ENCODE measurements at places on chromosomes 16 and 17.

DNA sequence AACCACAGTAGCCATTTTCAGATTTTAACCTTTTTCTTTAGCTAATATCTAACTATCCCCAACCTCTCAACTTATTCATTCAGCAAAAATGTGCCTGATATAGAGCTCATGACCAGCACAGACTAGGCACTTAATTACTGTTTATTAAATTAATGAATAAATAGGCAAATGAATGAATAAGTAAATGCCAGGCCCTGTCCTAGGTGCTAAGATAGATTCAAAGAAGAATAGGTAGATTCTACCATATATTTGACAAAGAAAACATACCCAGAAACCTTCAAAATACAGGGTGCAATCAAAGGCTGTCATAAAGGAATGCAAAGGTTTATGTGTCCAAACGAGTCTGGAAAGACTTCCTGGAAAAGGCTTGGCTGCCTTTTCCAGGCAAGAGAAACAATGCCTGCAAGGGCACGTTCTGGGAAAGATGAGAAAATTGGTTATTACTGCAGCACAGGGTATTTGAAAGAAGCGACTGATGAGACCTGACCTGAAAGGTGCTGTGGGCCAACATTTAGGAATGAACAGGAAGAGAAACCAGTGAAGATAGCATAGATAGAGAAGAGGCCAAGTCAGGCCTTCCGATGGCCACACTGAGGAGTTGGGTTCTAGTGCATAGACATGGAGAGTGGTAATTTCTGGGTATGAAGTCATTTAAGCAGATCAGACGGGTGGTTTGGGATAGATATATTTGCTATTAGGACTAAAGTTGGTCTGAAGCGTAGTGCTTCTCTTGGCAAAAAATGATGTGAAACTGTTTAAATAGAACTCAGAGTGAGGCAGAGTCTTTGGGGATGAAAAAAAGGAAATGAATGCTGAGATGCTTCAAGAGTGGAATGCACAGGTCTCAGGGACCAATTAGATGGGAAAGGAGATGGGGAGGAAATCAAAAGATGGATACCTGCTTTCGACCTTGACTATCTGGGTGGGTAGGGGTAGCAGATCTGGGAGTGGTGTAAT lies 11.4 kb upstream of the CCL2 start:
- no peak for DNase-seq

GRCh38 chr17:28657756-28658155 lies 4.0 kb downstream of the SDF2 start:
- DNase-seq = peak; percentile 62

DNA sequence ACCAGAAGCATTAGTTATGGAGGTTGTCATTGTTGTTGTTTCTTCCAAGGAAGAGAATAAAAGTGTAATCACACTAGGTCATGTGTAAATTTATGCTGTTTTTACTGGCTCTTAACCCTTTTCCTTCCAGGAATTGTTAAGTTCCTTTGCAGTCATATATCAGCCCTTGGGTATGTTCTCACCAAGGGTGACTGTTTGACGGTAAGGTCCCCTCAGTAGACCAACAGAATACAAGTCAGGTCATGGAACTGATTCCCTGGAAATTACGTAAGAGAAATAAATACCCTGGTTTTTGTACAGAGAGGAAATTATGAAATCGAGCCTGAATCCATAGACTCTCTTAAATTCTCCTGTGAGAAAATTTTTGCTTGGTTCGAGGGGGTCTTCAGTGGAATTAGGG lies 11.2 kb upstream of the KCNJ2 start:
- DNase-seq = no peak

- DNase-seq = peak; percentile 95
Measured at GRCh38 chr17:1487939-1488825, 4.3 kb downstream of the MYO1C start.

GRCh38 chr17:5033352-5034015 lies 1.7 kb downstream of the SLC52A1 start:
- DNase-seq = no peak
